ENCODE measurements at places on chromosomes 1 and 21.

DNA sequence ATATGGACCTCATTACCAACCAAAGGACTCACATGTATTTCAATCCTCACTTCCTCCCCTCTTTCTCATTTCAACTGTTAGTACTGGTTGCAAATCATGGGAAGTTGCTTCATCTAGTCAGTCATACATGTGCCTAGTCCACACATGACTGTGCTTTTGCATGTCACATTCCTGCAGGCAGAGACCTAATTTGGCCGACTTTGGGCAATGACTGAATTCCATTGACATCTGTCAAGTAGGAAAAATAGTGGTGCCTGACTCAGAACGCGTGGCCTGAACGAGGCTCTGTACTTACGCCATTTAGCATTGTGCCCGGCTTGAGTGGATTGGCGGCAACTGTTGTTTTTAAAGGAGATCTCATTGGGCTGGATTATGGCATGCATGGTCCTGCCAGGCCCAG, 18.0 kb downstream of the PTPRU start:
- DNase-seq: no peak

DNA sequence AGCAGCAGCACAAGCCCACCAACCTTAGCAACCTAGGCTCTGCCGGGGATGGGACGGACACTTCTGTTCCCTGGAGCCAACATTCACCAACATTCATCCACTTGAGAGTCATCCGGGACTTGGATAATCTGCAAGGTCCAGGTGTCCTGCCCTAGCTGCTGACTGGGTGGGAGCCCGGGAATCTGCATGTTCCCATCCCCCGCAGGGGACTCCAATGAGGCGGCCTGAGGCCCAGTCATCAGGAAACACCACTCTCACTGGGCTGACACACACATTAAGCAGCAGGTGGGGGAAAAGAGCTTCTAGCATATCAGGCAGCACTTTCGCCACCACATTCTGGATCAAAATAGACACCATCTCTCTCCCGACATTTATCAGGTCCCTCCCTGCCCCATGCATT, 38.4 kb upstream of the CCSAP start:
- no peak for DNase-seq

- DNase-seq: no peak
Observed at GRCh38 chr1:223650465-223650864, 15.0 kb downstream of the CAPN8 start.

DNA sequence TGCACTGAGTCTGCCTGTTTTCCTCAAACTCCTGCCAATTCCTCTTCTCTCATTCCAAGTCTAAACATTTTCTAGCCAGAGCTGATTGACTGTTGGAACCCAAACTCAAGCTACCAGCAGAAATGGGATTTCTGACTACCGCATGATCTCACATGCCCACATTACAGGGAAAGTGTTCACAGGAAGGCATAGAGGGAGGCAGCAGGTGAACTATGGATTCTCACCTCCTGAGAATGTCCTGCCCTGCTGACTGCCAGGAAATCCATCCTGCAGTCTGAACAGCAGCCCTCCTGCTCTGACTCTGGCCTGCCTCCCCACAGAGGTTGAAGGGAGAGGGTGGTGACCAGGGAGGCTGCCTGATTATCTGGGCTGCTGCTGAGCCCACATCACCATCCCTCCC, 22.5 kb downstream of the IQGAP3 start:
- no peak for DNase-seq

- peak; percentile 79 for DNase-seq
Observed at GRCh38 chr1:109787845-109788601, 24.3 kb upstream of the EPS8L3 start.

- DNase-seq: no peak
Observed at GRCh38 chr21:37551993-37552355, 185.4 kb downstream of the DYRK1A start.

DNA sequence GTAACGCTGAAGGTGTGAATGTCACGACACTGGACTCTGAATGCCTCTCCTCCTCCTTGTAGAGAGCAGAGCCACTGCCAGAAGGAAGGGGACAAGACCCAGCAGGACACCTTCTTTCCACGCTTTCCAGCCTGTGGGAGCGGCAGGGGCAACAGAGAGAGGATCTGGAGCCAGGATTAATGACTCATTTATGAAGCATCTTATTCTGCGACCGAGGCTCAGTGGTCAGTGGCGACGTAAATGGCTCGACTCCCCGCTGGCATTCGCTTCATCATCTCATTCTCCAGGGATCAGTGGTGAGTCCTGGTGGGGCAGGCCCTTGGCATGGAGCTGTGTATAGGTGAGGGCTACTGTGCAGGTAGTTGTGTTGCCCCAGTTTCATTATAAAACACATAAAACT, 4.6 kb downstream of the SLC37A1 start:
- DNase-seq: no peak

- no peak for DNase-seq
Observed at GRCh38 chr1:91742848-91743292, 143.1 kb downstream of the TGFBR3 start.

DNA sequence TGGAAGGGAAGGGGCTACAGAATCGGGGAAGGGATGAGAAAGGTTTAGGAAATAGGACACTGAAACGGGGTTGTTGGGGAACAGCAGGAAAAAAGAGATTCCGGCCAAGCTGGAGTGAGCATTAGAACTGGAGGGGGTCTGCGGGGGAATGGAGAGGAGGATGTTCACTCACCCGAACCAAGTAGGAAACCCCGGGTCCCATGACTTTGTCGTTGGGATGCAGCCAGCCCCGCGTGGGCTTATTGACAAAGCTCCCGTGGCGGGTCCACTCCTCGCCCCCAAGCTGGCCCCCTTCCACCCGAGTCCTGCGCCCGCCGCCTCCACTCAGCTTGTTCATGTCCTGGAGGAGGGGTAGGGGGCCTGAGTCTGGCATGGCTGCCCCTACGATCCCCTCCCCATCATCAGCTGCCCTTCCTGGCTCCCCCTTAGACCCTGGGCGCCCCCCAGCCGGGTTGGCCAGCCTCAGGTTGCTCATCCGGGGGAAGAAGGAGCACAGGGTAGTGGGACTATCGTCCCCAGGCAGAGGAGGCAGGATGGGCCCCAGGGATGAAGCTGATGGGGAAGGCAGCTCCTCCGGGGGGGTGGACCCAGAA, 591 bp downstream of the SHC1 start:
- peak; percentile 76 for DNase-seq

DNA sequence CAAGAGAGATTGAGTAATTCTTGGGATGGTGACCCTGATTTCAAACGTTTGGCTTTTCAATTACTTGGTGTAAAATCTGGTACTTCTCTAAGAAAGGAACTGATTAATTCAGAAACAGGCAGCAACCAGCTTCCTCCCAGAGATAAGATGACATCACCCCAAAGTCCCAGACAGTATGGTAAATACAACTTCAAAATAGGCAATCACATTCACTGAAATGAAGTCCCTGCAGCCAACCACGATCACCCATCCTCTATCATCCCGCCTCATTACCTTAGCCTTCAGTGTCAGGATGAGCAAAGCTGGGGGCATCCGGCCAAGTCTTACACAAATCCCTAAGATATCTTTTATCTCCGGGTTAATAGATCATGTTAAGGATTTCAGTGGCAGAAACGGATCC, 26.4 kb upstream of the RUNX1 start:
- DNase-seq: no peak

DNA sequence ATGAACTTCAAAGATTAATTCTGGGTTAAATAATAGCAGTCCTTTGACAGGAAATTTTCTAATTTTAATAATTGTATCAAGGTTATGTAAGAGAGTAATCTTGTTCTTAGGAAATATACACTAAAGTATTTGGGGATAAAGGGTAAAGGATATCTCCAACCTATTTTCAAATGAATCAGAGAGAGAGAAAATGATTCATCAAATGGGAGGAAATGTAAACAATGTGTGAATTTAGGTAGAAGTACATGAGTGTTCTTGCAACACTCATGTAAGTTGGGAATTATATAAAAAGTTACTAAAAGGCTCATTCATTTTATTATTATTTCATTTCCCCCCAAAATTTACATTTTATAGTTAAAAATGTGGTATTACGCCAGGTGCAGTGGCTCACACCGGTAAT, 20.4 kb upstream of the SIM2 start:
- DNase-seq: no peak

DNA sequence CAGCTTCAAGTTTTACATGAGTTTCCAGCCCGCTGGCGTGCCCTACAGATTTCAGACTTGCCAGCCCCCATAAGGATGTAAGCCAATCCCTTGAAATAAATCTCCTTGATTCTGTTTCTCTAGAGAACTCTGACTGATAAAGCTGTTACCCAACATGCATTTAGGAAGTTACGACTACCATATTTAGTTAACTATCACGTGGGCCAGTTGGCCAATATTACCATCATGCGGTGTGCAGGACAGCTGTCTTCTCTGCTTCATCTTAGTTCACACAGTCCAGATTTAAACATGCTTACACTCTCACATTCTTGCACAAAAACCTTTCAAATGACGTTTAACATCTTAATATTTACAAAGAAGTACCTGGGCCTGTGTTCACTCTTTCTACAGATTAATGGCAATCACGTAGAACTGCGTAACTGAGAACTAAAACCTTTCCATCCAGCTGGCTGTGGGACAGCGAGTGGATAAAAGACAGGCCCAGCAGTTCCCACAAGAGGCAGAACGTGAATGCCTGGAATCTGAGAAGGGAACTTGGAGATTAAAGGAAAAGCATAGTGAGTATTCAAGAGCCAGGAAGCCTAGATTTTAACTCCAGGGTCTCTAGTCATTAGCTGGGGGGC, 20.8 kb downstream of the FAM177B start:
- no peak for DNase-seq

DNA sequence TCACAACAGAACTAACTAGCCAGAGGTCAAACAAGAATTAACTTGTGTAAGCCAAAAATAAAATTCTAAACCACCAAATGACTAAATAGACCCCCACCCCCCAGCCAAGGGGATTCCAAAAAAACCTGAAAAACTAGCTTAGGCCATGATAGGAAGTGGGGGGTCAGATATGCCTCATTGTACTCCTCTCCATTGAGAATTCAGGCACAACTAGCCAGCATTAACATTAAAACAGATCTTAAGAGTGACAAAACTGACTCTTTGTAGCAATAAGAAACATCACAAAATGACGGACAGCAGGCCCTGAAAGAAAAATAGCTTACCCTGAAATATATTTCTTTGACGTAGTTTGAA, 103.0 kb upstream of the ETV3 start:
- DNase-seq: no peak

DNA sequence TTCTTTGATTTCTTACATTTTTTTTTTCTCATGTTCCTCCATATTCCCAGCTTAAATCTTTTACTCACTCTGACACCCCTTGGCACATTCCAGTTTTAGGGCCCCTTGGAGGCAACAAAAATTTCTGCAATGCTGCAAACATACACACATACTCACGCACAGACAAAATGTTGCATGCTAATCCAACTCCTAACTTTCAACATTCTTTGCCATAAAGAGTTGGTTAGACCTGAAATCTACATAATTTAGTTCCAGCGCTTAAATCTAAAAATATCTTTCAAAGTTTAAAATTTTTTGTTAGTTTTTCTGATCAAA, 103.9 kb downstream of the PTPN14 start:
- DNase-seq: no peak

DNA sequence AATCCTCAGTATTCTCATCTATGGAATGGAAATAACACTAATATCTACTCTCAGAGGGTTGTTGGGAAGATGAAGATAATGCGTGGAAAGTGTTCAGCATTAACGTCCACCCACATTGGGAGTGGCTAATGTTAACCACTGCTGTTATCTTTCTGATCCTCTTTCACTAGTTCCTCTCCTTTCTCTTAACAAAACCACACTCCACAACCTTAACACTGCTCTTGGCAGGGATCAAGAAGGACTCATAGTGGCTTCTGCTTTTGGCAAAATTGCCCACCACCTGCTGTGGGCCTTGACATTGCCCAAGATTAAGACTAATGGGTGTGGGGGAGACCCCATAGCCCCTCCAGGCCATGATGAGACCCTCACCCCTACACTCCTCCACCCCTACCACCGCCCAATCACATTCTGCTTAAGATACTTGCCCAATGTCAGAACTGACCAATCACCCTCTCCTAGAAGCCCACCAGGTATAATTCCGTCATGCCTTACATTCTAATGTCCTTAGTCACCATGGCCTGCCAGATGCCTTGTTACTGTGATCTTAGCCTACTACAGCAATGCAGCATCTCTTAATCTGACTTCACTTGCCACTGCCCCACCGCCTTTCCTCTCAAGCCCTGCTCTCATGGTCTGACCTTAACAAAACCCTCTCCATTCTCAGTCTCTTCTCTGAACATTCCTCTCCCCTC, 27.1 kb downstream of the DHCR24 start:
- DNase-seq: no peak

GRCh38 chr1:110220324-110220723, 10.2 kb downstream of the KCNC4 start:
- DNase-seq: no peak

DNA sequence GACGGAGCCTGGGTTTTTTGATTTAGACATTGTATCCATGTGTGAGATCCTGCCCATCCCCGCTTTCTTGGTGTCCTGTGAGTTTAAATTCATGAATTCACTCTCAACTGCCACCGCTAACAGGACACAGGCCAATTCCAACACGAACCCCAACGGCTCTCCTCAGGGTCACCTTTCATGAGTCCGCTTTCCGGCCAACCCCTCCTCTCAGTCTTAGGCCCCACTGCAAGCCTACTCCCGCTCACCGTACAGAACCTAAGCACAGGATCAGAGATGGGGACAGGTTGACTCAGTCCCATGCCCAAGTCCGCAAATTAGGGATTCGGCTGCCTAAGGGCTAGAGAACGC, 238 bp upstream of the SCP2 start:
- DNase-seq: no peak

GRCh38 chr1:231935856-231936255, 309.3 kb downstream of the DISC1 start:
- DNase-seq: no peak

- no peak for DNase-seq
Observed at GRCh38 chr1:228889289-228889688, 154.0 kb downstream of the RHOU start.

DNA sequence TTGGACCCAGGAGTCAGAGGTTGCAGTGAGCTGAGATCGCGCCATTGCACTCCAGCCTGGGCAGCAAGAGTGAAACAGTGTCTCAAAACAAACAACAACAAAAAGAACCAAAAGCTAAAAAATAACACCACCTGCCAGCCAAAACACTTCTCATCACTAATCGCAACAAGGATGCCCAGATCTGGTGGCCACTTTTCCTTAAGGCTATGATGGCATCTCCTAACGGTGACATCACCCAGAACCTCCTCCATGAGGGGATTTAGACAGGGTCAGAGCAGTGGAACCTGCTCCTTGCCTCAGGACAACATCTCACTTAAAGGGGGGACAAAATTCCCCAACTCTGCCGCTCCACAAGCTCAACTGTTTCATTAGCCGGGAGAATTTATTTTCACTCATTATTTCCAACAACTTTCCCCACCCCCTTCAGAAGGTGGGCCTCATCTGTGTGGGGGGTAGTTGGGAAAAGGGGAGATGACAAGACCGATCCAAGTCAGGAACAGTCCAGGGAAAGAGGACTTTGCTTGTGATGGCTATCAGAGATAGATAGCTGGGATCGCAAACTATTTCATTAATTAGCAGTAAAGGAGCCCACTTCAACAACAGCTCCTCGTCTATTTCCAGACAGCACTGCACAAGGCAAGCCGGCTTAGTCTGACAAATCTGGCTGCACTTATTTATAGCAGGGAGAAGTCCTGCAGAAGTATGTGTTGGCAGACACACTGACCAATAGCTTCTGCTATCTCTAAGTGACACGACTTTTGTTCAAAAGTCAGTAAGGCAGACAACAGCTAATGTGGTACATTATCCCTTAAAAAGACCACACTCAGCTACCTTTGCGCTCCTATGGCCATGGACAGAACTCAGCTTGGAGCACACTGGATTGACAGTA, 2.6 kb downstream of the PABPC4 start:
- no peak for DNase-seq

- DNase-seq: no peak
Observed at GRCh38 chr1:113663165-113663951, 95.9 kb downstream of the PHTF1 start.

All from spleen (tissue), 13 donors.